ENCODE measurements at places on chromosomes 16 and 17. TPM values are rescaled to one million over a fixed set of nuclear protein-coding genes. Genes with fewer than 3 reads are reported as not detected.

C17orf67 gene
- total RNA-seq, result 3.3 TPM

GRCh38 chr17:37043201-37043600 lies 94.4 kb downstream of the AATF start:
- DNase-seq, result no peak

DNA sequence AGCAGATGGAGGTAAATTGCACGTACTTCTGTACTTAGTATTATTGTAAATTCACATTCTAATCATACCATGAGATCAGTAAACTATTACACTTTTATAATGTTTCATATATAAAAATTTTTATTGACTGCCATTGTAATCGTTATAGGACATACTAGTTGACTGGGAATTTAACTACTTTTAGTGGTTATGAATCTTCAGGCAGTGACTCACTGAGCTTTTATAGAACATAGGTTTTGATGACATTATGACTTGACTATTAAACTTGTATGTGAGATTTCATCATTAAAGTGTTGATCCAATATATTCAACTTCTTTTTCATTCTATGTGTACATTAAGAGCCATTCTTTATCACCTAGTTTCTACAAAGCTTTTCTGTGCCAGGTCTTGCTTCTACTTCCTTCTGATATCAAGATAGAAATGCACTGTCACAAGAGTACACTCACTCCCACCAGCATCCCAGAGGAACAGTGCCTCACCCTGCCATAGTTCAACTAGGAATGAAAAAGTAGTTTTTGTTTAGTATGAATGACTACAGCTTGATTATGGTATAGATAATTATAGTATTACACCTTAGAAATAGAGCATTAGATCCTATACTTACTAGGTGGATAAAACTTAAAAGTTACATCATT lies 142.4 kb upstream of the RBL2 start:
- no peak for DNase-seq

GRCh38 chr17:5418858-5419355 lies 555 bp downstream of the NUP88 start:
- no peak for DNase-seq

DNA sequence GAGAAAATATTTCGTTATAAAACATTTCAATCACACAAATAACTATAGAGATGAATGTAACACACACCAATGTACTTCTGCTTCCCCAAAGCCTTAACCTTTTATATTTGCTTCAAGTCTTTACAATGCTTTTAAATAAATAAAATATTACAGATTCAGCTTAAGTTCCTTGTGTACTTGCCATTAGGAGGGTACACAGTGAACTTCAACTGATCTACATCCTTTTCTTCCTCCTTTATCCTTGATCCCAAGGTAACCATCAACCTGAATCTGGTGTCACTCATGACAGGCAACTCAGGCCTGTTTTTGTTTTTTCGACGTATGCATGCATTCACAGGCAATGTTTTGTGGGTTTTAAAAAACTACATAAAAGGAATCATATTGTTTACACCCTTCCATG lies 9.3 kb upstream of the AKAP1 start:
- no peak for DNase-seq

GRCh38 chr16:11748404-11749254 lies 6.0 kb upstream of the TXNDC11 start:
- DNase-seq, result no peak

GRCh38 chr16:78462288-78463208 lies 363.1 kb downstream of the WWOX start:
- DNase-seq, result no peak

GRCh38 chr17:68954146-68954896 lies 871 bp downstream of the ABCA8 start:
- DNase-seq, result no peak

DNA sequence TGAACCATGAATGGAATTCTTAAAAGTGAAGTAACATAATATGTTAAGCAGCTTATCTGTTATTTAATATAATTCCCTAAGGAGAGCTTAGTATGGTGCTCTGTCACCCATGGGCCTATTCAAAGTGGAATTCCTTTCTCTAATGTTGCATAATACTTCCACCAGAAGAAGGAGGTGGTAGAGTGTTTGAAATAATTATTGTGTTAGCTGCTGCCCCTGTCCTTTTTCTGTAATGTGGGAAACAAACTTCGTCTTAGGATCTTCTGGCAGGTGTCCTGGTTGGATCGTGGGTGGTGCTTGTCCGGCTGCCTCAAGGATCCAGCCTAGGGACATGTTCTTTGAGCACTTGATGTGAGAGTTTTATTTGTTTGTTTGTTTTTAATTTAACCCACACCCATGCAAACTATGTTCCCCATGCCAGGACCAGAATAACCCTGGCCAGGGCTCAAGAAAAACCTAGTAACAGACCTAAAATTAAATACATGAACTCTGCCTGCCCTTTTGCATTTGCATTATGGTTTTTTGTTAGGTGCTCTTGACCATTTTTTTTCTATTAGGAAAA lies 46.1 kb downstream of the ZNRF1 start:
- no peak for DNase-seq

MYH2 gene
- total RNA-seq, result not detected

DNA sequence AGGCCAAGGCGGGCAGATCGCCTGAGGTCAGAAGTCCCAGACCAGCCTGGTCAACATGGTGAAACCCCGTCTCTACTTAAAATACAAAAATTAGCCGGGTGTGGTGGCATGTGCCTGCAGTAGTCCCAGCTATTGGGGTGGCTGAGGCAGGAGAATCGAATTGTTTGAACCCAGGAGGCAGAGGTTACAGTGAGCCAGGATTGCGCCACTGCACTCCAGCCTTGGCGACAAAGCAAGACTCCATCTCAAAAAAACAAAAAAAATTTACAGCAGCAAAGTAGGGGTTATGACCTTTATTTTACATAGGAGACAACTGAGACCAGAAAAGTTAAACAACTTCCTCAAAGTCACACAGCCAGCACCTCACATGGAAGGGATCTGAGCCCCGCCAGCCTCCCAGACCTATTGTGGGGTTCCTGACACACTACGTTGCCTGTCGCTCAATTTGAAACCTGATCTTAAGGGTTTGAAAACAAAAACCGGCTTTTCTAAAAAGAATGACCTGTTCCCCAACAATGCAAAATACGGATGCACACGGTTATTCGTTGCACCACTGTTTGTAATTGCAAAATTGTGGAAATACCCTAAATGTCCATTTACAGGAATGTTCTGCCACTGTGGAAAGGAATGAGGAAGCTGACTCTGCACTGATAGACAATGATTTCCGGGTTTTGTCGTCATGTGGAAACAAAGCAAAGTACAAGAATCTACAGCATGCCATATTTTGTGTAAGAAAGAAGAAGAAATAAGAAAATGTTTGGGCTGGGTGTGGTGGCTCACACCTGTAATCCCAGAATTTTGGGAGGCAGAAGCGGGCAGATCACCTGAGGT lies 77.2 kb downstream of the CNGB1 start:
- peak; percentile 66 for DNase-seq

NEUROD2 gene
- total RNA-seq, result not detected

DNA sequence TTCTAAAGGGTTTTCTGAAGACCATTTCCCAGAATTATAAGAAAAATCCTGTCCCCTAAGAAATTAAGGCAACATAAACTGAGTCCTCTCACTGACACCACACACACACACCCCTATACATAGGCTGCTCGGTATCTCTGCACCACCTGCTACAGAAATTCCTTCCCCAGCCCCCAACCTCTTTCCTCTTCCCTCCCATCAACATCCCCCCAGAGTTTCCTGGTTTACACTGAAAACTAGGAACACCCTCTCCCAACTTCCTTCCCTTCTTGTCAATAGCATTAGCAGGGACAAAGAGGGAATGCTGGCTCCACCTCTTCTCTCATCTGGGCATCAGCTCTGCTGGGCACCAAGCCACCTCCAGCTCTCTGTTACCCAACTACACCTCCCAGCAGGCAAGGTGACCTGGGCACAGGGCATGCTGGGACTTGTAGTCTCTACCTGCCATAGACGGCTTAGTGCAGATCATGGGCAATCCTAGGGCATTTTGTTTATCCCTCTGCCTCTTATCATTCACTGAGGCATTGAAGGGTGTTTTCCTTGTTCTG lies 15.7 kb downstream of the CAVIN1 start:
- peak; percentile 86 for DNase-seq

DNA sequence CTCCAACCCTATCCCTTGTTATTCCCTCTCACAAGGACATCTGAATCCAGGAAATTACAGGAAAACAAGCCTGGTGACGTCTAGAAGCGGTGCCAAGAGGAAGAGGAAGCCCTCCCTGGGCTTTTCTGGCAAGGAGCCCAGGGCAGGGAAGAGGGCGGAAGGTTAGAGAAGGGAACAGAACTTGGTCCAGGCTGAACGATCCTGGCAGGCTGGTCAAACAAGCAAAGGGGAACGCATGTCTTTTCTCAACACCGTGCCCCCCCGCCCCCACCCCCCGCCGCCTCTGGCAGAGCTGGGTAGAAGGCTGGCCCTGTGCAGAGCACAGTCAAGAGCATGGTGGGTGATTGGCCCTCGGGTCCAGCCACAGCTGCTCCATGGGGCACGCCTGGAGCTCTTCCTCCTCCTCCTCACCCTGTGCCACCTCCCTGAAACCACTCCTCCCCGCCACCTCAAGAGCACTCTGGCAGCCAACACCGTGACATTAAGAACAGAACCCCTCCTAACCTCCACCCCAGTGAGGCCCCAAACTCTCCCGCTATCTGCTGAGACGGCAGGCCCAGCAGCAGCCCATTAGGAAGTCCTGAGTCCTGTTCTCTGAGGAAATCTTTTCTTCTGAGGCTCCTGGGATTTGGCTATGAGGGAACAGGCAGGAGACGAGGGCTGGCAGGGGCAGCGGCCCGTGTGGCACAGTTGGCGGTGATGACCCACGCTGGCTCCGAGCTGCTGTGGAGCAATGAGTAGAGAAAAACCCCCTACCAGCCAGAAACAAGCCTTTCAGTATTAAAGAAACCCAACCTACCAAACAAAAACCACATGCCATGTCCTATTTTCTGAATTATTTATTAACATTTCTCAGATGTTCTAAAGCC lies 7.3 kb downstream of the C16orf86 start:
- DNase-seq, result peak; percentile 82

AOC3 gene
- 270 TPM for total RNA-seq

PABPN1L gene
- not detected for total RNA-seq

DNA sequence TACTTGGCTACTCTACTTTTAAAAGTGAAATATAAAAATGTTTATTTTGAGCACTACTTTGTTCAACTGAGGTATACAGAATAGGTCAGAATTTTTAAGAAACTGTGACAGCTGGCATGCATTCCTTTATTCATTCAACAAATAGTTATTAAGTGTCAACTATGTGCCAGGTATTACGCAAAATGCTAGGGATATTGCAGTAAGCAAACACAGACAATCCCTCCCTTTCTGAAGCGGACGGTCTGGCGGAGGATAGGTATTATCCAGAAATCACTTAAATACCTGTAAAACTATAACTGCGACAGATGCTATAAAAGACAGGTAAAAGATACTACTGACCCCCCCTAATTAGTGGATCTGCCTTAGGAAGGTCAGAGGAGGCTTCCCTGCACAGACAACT lies 26.1 kb downstream of the METTL16 start:
- no peak for DNase-seq

- DNase-seq, result peak; percentile 80
Observed at GRCh38 chr16:27470567-27471431, 68.8 kb downstream of the IL21R start.

LRRC45 gene
- total RNA-seq, result 4.3 TPM

PITPNC1 gene
- 28.7 TPM for total RNA-seq

GRCh38 chr16:389352-389751 lies 7.6 kb upstream of the PGAP6 start:
- no peak for DNase-seq

EVI2A gene
- 9.2 TPM for total RNA-seq

GCGR gene
- 0.63 TPM for total RNA-seq

TBC1D3I gene
- total RNA-seq, result 1.1 TPM

DNA sequence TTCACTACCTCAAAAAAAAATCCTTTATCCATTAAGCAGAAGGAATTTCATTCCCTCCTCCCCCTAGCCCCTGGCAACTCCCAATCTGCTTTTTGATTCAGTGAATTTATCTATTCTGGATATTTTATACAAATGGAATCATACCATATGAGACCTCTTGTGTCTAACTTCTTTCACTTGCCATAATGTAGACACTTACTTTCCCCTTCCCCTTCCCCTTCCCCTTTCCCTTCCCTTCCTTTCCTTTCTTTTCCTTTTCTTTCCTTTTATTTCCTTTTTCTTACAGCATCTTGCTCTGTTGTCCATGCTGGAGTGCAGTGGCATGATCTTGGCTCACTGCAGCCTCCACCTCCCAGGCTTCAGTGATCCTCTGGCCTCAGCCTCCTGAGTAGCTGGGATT lies 50.5 kb downstream of the PSMD12 start:
- DNase-seq, result no peak

SLFN14 gene
- total RNA-seq, result 0.30 TPM

DNA sequence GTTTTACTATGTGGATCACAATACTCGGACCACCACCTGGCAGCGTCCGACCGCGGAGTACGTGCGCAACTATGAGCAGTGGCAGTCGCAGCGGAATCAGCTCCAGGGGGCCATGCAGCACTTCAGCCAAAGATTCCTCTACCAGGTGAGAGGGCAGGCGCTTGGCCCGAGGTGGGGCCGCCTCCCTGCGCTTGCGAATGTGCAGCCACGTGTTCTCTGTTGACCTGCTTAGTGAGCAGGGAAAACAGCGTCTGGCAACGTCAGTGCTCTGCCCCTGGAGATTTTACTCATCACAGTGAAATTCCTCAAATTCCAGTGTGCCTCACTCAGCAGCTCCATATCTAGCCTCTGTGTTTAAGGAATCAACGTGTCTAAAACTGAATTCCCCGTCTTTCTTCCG lies 33.4 kb upstream of the CLEC18A start:
- peak; percentile 90 for DNase-seq
